ENCODE measurements at places on chromosomes 12 and 14.

- DNase-seq, result no peak
These were observed 183.6 kb downstream of the CRADD start for GRCh38 chr12:93860668-93861373.

DNA sequence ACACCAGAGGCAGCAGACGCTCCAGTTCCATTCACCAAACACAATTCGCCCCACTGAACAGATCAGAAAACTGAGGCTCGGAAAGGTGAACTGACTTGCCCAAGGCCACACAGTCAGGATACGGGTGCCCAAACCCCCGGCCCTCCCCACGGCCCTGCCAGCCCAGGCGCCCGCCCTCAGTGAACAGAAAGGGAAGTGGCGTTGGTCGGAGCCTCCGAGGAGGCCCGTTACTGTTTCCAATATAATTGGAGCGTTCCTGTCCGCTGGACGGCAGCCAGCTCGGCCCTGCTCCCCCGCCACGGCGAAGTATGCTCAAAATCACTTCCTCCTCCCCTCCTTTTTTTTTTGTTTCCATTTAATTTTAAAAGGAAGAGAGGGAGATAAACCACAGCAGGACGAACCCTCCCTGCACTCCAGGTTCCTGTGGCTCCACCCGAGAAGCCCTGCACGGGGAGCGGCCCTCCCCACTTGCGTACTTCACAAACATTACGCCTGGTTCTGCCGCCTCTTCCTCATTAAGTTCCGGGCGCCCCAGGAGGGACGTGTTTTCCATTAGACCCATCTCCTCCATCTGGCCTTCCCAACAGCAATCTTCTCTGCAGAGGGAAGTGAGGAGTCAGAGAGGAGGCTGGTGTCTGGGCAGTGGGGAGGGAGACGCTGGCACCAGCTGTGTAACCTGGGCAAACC lies 61.1 kb downstream of the NCOR2 start:
- no peak for DNase-seq

DNA sequence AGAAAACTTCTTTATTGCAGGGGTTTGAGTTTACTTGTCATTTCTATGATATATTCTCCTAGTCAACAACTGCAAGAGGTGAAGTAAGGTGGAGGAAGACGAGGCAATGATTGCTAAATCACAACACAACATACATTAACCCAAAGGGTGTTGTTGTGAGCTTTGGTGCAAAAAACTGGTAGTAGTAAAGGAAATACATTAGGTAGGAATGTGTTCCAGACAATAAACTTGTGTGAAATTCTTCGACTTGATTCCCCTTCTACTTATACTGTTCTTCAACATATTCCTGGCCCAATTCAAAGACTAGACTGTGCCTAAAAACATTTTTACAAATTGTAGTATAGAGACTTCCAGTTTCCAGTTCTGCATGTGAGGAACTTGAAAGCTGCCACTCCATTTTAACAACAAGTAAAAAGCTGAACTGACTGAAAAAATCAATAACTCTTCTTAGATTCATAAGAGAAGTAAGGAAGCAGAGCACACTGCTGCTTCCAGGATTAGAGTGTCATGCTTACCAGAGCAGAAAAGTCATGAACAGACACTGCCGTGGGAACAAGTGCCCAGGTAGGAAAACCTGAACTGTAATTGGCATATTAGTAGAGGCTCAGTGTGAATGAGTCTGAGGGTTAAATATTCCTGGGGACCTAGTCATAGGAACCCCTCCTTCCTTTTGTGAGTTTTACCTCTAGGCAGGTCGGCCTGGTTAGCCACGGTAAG lies 22.2 kb downstream of the COX8C start:
- DNase-seq, result no peak

DNA sequence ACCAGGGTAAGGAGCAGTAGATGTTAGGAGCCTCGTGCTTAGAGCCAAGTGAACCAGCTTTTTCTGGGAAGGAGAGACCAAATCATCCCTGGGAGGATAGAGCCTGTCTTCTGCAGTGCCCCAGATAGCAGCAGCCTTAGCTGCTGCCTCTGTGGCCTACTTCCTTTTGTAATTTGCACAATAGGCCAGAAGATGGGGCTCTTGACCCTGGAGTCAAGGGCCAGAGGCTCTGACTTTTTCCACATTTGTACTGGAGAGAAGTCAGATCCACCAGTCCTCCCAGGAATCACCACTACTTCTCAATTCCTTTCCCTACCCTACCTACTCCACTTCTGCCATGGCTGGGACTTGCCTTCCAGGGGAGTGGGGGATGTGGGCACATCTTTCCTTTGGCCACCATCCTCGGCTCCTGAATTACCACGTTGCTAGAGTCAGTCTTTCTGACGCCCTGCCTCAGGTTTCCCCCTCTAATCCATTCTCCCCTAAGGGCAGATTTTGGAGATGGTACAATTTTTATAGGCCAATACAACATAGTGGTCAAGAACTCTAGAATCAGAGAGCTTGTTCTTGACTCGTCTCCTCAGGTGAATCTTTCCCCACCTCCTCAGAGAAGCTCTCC lies 3.3 kb upstream of the SLC4A8 start:
- DNase-seq, result peak; percentile 38

DNA sequence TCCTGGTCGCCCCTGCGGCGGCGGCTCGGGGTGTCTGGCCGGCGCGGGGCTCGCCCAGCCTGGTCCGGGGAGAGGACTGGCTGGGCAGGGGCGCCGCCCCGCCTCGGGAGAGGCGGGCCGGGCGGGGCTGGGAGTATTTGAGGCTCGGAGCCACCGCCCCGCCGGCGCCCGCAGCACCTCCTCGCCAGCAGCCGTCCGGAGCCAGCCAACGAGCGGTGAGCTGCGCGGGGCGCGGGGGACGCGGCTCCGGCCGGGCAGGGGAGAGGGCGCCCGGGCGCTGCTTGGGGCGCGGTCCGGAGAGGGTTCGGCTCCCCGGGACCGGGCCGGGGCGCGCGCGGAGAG lies at the start of gene LGALS3:
LGALS3 (plus strand) TSS at position 167 of the 342 bp plus-strand sequence. CDS start 8,122 bp downstream, outside the sequence.
- DNase-seq, result peak; percentile 47

DNA sequence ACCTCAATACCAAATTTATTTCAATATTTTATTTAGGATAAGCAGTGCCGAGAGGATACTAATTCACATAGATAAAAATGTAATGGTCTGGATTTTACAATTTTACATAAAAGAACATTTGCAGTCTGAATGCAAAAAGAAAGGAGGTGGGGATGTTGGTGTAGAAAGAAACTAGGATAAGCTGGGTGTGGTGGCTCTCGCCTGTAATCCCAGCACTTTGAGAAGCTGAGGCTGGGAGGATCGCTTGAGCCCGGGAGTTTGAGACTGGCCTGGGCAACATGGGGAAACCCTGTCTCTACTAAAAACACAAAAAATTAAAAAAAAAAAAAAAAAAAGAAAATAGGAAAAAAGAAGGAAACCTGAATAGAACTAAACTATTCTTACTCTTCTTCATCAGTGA lies 16.9 kb downstream of the SYCP3 start:
- no peak for DNase-seq

DNA sequence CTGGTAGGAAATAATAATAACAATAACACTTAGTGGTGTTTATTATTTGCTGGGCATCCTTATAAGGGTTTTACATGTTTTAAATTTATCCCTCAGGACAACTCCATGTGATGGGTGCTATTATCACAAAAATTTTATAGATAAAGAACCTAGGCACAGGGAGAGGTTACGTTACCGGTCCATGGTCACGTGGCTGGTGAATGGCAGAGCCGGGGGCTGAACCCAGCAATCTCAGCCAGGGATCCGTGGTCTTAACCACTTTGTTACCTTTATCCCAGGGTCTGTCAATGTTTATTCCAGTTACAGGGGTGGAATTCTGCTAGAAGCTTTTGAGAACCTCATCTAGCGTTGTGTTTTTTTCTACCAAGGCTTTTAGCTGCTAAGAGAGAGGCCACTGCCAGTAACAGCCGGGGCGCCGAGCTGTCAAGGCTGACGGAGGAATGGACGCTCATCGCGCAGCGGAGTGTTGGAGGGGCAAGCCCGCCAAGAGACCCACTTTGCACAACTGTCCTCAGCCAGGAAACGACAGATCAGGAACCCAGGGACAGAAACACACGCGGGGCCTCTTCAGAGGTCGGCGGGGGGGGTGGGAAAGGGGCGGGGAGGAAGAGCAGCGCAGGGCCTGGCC lies 418 bp downstream of the AMN1 start:
- DNase-seq, result no peak

- peak; percentile 81 for DNase-seq
These were observed at the start of gene CLEC2D for GRCh38 chr12:9669534-9669933. Gene CLEC2D, plus strand, starts transcription at chr12:9669713. Its CDS starts 22 bp downstream, at chr12:9669735.

GRCh38 chr12:131589966-131590365 lies 120.9 kb upstream of the SFSWAP start:
- no peak for DNase-seq

DNA sequence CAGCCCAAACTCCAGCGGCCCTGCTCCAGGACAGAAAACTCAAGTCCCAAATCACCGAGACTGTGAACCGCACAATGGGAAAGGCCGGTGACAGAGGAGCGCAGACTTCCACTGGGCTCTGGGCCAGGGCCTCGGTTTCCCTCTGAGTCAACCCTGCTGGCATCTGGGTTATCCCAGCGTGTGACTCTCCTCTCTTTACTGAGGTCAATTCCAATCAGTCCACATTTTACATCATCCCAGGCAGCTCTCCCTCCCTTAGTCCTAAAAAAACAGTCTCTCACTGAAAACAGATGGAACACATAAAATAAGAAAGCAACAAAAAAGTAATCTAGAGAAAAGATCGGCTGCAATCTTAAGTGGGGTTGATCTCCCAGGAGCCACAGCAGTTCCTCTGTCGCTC lies 36.9 kb downstream of the ITPK1 start:
- no peak for DNase-seq

DNA sequence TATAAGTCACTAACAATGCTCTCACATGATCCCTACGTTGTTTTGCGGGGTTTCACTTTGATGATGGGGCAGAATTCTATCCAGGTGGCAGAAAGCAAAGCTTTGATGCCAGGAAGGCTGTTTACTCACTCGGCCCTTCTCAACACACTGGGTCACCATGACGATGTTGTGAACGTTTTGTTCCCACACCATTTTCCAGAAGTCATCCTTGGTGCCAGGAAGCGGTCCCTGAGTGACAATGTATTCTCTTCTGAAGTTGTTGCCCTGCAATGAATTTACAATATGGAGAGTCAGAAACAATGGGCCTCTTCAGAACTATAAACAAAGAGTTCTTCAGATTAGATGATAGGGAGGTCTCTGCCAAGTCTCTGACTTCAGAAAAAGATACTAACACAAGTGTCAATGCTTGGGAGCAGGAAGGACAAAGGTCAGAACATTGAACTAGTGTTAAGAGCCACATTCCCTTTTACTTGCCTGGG lies 101.3 kb downstream of the PTPRB start:
- DNase-seq, result no peak

DNA sequence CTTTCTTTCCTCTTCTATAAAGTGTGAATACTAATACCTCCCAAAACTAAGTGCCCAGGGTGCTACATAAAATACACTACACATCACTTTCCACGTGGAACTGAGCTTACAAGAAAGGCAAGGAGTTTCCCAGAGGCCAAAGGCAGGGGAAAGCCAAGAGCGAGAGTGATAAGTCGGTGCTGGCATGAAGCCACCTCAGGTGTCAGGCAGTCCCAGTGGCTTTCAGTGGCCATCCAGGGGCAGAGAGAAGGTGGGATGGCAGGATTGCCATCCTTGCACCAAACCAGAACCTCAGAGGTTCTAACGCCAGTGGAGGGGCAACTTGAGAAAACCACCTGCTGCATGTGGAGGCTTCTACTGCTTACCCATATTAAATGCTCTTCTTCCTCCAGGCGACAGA lies 79.7 kb upstream of the DIO3 start:
- DNase-seq, result no peak

DNA sequence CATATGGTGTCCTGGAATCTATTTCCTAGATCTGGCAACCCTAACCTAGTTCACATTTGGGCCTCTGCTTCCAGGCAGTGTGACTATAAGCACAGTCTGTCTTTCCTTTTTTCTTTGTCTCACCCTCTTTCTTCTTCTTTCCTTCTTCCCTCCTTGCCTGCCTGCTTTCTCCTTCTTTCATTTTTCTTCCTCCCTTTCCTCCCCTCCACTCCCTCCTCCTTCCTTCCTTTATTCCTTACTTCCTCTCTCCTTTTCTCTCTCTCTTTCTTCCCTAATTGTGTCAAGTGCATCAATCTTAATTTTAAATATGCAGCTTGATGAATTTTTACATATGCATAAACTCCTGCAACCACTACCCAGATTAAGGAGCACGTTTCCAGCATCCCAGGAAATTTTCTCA lies 4.6 kb upstream of the DAO start:
- no peak for DNase-seq

- peak; percentile 57 for DNase-seq
These were observed 226.9 kb downstream of the EPS8 start for GRCh38 chr12:15562263-15562662.

DNA sequence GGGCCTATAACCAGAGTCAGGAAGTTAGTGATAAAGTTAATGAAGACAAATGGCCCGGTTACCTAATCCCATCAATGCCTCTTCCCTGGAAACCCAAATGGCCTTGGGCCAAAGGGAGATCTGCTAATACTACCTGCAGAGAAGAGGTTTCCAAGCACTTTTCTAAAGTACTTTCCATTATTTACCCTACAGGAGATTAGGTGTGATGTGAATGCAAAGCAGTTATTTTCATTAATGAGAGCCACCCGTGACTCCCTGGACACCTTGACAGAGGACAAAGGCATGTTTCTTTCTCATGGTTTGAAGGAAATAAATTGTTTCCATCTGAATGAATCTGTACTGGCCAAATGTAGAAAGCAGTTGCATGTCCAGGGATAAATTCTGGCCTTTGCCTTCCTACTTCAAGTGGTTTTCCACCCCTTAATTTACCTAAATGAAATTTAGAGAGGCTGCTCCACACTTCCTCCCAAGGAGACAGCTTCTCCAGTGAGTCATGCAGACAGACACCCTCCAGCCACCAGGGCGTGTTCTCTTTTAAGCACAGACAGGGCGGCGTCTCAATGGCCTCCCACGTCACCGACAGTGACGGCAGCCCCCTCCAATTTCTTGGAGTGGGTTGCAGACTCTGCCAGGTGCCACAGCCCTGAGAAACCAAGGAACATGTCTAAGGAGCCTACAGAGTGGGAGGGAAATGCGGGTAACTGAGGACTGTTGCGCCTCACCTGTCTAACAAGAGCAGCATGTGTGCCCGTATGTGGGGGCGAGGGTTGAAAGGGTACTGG lies 43.9 kb upstream of the GNPNAT1 start:
- no peak for DNase-seq

DNA sequence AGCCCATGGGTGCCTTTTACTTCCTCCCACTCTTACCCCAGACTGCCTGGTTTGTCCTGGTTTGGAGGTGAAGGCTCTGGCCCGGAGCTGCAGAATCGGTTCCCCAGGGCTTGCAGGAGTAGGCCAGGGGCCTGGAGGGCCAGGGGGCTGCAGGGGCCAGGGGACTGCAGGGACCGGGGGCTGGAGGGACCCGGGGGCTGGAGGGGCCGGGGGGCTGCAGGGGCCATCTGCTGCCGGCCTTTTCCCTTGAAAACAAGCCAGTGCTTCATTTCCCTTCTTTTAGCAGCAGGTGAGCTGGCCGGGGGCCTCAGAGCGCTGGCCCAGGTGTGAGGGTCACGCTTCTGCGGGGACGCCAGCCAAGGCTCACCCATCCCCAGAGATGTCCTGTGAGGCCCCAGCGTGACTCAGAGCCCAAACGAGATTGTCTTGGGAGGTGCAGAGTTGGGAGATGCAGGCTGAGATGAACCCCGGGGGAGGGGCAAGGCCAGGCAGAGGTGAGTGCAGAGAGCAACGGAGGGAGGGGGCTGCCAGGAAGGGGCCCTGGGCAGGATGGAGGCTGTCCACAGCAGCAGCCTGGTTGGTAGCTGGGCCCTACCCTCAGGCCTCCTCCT lies 154.9 kb downstream of the KIF26A start:
- no peak for DNase-seq

Data from CD4-positive, alpha-beta T cell treated with Interferon alpha-2 for 1 hour (primary cell).